ENCODE measurements at places on chromosomes 2 and 18.

DNA sequence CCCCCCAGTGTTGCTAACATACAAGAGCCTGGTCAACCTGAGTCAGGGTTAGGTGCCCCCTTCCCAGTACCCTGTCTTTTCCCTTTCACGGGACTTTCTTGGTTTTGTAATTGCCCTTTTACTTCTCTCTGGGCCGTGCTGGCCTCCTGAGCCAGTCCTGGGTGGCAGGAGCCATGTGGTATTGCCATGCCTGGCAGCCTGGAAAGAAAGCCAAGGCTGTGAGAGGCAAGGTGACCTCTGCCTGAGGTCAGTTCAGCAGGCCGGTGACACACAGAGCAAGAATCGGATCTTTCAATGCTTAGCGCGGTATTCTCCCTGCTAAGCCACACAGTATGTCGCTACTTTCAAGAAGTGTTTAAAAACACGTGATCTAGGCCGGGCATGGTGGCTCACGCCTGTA is 52.3 kb downstream of the C18orf63 start:
- no peak for DNase-seq

- no peak for DNase-seq
These were observed 236.9 kb upstream of the REV1 start for GRCh38 chr2:99726691-99727090.

- DNase-seq = no peak
These were observed 9.7 kb downstream of the XDH start for GRCh38 chr2:31404827-31405226.

GRCh38 chr18:49812286-49813068 is 856 bp downstream of the ACAA2 start:
- DNase-seq = no peak

DNA sequence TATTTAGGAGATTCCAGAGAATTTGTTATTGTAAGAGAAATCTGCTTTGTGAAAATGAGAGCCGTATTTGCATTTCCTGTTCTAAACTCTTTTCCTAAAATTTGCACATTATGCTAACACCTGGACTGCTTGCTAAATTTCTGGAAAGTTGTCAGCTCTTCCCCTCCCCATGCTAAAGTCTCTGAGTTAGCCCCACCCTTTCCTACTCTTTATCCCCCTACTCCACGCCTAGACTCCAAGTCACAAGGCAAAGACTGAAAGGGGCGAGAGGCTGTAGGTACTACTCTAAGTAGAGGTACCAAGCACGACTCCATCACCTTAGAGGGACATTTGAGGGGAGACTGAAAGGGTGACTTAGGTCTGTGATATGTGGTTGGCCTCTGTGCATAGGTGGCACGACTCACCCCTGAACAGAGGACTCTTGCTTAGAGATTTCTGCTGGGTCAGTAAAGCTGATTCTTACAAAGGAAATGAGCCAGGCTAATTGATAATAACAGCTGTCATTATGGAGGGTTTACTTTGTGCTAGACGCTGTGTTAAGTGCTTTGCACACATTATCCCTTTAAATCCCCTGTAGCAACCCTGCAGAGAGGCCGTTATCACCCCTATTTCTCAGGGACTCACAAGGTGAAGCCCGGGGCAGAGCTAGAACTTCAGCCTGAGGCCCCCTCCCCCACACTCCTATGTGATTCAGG is 373.5 kb downstream of the EN1 start:
- peak; percentile 21 for DNase-seq

DNA sequence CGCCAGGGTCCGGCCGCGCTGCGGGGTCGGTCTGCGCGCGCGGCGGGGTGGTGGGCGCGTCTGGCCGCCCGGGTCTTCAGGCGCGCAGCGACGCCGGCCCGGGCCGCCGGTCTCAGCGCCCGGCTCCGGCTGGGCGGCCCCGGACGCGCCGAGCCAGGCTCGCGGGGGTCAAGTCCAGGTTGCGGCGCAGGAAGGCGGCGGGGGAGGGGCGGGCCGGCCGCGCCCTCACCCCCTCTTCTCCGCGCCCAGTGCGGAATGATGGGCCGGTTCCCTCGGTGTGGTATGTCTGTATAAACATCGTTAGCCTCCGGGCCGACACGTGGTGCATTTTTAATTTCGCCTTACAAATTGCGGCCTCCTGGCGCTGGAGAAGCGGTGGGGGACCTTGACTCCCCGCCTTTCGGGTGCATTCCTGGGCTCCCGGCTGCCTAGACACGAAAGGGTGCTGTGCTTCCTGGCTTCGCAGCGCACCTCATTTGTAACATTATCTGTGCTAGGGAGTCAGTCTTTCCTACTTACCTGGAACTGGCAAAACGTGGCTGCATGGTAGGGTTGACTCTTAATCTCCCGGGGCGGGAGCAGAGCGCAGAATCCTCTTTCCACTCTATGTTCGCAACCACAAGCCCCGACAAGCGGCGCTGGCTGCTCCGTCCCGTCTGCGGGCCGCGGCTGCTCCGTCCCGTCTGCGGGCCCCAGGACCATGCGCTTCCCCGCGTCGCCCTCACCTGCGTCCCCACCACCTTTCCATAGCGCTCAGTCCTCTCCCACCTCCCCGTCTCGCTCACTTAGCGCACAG is 69.0 kb downstream of the CTAGE1 start:
- peak; percentile 69 for DNase-seq

DNA sequence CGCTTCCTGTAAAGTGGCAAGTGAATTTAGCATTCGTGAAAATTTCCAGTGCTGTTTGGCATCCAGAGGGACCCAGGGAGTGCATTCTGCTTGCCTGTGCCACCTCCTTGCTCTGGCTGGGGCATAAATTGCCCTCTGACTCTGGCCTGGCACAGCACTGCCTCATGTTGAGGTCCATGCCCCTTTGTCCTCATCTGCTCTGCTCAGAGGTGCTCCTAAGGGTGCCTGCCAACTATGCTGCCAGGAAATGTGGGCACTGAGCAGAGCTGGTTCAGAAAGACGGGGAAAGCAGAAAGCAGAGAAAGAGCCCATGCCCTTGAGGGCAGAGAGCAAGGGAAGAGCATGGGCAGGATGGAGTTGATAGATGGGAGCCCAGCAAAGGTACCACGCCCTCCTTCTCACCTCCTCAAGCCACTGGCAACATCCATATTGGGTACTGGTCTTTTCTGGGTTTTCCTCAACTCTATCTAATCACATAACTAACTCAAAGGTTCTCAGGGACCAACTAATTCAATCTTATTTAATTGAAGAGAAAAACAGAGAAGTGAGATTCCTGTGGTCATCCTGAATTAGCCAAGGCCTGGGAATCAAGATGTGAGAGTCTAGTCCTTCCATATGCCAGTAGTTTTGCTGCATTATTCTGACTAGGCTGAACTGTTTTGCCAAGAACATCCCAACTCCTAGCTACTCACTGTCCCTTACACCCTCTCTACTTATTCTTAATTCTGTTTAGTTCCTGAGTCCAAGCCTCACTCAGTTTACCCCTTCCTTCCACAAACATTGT is 441.5 kb upstream of the TNP1 start:
- DNase-seq = no peak

- no peak for DNase-seq
These were observed 116.3 kb downstream of the TTC32 start for GRCh38 chr2:19785447-19785846.

DNA sequence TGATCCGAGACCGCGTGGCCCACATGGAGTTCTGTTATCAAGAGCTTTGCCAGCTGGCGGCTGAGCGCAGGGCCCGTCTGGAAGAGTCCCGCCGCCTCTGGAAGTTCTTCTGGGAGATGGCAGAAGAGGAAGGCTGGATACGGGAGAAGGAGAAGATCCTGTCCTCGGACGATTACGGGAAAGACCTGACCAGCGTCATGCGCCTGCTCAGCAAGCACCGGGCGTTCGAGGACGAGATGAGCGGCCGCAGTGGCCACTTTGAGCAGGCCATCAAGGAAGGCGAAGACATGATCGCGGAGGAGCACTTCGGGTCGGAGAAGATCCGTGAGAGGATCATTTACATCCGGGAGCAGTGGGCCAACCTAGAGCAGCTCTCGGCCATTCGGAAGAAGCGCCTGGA is 94.5 kb upstream of the EML6 start:
- DNase-seq = no peak

DNA sequence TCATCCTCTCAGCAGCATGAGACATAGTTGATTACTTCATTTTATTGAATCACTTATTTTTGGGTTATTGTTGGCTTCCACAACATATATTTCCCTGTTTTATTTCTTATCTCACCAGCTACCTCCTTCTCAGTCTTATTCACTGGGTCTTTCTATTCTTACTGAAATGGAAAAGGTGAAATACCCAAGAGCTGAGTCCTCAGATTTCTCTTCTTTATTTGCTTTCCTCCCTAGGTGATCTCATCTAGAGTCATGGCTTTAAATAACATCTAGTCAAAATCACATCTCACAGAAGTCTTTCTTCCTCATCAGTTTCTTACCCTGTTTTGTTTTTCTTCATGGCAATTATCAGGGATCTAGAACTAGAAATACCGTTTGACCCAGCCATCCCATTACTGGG is 105.0 kb upstream of the RBBP8 start:
- DNase-seq = no peak

Measured in ELF-1 (cell line).